Caco-2 (cell line): ENCODE measurements at places on chromosomes 1 and 21.

- no peak for DNase-seq
Observed at GRCh38 chr21:38491536-38491935, 6.7 kb downstream of the ERG start.

- no peak for DNase-seq
Observed at GRCh38 chr1:76068542-76068941, 6.0 kb upstream of the ST6GALNAC3 start.

DNA sequence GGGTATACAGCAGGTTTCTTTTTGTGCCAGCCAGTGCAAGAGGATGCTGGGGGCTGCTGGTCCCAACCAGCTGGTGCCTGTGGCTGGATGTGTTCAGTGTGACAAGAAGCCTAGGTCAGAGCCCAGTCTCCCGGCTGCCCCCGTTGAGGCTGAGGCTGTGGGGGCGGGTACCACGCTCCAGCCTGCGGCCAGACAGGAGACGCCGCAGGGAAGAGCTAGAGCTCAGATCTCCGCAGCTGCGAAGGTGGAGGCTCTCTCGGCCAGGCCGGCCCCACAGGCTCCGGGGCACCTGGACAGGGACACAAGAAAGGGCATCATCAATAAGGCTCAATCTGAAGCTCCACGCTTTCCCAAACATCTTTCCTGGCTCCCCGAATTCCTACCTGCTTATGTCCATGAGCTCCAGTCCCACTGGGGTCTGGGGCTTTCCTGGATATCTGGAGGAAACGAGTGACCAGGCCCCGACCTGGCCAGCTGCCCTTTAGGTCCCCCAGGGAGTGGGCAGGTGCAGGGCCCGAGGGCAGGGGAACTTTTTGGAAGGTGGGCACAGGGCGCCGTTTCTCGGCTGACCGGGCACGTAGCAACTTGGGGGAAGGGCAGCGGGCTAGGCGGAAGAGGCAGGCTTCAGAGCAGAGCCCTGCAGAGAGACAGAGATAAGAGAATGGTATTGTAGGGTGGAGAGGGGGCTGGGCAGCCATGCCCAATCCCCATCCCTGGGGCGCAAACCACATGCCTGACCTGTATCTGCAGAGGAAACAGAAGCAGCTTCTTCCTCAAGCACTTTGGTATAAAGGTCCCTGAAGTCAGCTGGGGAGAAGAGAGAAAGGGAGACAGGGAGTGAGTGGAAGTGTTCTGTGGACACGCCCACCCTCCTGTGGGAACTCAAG is 7.4 kb downstream of the ENTREP3 start:
- DNase-seq: no peak

DNA sequence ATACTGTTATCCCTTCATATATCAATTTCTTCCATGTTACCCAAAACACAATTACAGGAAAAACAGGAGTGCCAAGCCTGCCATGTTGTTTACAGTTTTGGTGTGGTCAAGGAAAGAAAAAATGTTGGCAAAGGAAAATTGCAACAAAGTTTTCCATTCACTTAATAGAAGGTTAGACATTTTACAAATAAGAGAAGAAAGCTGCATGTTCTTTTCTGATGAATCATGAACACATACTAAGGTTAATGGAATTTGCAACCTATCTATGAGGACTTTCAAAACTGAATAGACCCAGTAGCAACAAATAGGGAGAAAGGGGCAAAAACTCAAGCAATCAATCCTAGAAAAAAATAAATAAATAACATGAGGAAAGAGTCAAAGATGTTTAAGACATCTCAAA is 556.7 kb downstream of the DPYD start:
- no peak for DNase-seq

- no peak for DNase-seq
Observed at GRCh38 chr21:36694031-36694515, 4.8 kb upstream of the SIM2 start.

DNA sequence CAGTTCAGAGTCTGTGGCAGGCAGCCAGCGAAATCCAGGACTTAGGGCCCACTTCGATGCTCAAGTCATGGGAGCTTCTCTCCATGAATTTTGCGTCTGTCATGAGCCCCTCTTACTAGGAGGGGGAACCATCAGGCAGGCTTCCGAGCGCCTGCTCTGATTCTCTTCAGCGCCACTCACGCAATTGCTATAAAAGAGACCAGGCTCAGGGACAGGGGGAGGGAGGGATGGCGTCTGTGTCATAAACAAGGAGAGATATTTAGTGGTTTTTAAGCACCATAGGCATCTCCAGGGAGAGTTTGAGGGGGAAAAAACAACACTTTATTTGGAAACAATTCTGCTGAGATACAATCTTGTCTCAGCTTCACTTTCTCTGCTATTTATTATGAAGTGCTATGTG is 60.6 kb downstream of the NAV1 start:
- no peak for DNase-seq

DNA sequence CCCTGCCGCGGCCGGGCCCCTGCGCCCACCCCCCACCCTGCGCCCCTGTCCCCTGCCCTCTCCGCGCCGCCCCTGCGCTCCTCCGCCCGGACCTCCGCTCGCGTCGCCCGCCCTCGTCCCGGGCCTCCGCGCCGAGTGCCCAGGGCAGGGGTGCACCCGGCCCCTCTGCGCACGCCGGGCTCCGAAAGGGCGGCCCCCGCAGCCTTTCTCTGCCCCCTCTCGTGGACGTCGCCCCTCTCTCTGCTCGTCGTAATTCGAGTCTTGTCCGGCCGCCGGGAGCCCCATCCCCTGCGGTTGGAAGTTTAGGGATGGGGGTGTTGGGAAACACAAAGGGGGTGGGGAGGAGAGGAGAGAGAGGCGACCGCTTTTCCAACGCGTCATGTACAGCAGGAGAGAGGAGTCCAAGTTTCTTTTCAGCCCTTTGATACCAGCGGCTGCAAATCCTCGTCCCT is 407 bp downstream of the GALNT2 start:
- no peak for DNase-seq

DNA sequence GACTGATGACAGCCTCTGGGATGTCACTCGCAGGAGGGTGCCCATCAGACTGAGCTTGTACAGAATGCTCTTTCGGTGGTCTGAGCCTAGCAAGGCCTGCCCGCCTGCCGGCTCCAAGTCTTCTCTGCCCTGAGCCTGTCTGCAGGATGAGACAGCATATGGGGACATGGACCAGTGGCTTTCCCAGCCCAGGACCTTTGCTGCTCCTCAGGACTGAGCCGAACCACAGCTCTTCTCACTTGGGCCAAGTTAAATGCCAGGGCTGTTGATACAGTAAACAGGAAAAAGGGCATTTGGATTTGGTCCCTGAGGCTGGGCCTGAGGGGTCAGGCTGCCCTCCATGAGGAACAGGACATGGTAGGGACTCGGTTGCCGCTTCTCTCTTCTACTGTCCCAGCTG is 64.3 kb upstream of the EPS8L3 start:
- DNase-seq: no peak

- no peak for DNase-seq
Observed at GRCh38 chr1:82795508-82796149, 994.9 kb downstream of the ADGRL2 start.

- DNase-seq: no peak
Observed at GRCh38 chr1:100299521-100300222, 33.7 kb downstream of the RTCA start.

DNA sequence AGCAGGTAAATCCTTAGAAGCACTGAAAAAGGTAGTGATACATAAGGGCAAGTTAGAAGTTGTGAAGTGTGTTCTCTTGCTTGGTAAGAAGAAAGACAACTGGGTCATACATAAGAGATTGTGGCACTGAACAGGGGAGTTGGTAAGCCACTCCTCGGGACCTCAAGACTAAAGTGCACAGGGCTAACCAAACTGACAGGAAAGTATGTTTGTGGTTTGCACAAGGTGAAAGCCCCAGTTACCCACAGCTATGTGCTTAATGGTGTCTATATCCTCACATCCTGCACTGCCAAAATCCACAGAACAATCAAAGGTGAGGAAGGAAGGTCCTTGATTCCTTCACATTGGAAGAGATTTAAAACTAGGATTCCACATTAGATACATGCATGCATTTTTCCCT is 276.5 kb downstream of the DNM3 start:
- DNase-seq: no peak

GRCh38 chr21:23127973-23128372 is 2129.8 kb downstream of the NCAM2 start:
- DNase-seq: no peak

GRCh38 chr1:51073456-51073855 is 28.6 kb upstream of the C1orf185 start:
- DNase-seq: no peak

GRCh38 chr1:64663668-64664067 is 81.2 kb upstream of the RAVER2 start:
- DNase-seq: peak; percentile 5

- no peak for DNase-seq
Observed at GRCh38 chr1:95071539-95071938, 1.2 kb downstream of the ALG14 start.

- DNase-seq: no peak
Observed at GRCh38 chr1:203085528-203086406, at the start of gene MYOG. TSS of gene MYOG (minus strand) at chr1:203086012. CDS start at chr1:203085961, 51 bp downstream.
